Activated T-cell treated with anti-CD3 and anti-CD28 coated beads for 4 hours (primary cell): ENCODE measurements at places on chromosomes 4 and X.

- DNase-seq, result no peak
Observed at GRCh38 chr4:110201502-110201901, 3.1 kb upstream of the ELOVL6 start.

- no peak for DNase-seq
Observed at GRCh38 chr4:93791570-93792195, 36.9 kb upstream of the ATOH1 start.

DNA sequence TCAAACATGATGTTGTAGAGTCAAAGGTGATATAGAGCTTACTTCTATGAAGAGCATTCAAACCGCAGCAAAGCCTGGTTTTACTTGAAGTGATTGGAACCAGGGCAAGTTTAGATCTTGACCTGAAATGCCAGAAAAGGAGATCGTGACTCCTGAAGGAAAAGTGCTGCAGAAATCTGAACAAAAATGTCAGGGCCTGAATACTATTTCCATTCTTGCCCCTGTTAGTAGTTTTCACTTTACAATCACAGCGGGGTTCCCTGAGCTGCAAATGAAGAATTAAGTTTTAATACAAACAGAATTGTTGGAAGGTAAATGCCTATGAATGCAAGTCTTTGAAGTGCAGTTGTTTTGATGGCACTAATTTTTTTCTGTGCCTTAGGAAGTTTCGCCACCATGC, 4.1 kb downstream of the SLIT2 start:
- no peak for DNase-seq

GRCh38 chr4:12734586-12734985, 749.6 kb downstream of the RAB28 start:
- DNase-seq, result no peak

- DNase-seq, result no peak
Observed at GRCh38 chr4:137524725-137525369, 7.4 kb downstream of the PCDH18 start.
